AML-193 (cell line): ENCODE measurements at places on chromosomes 1 and 21.
A peak's percentile ranks its signal among the peaks of the same experiment; 100 is the strongest.

DNA sequence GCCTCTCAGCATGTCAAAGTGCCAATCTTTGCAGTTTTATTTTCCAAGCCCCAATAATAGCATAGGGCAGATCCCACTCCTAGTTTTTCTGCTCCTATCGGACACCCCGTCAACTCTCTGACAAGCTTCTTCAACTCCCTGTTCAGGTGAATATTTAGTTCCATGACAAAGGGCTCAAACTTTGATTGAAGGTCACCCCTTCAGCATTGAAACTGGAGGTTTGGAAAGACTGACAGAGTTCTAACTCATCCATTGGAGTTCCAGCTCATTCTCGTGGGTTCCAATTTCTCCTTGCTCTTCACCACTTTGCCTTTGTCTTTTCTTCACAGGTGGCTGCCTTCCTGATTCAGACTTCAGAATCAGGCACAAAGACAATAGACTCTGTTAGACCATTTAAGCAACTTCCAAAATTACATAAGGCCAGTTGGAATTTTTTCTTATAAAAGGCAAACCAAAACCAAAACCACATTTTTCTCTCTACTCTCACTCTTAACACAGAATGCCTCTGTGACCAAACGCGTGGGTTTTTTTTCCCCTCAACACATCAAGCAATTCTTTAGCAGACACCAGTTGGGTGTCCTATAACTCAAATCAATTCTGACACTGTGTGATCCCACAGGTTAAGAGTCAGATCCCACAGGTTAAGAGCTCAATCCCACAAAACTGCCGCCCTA, 169.3 kb upstream of the USP25 start:
- no peak for DNase-seq

DNA sequence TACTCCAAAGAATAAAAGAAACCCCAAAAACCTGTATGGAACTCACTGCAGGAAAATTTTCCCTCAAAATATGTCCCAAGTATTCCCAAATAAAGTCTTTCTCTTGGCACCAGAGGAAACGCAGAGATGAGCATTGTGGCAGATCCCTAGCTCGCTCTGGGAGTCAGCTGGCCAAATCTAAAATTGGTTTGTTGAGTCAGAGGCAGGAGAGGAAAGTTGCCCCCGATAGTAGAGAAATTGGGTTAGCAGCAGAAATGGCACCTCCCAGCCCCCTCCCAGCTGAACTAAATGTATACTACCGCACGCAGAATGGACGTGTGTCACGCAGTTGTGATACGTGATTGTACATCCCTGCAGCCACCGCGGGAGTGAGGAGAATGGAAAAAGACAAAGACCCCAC, 39.9 kb upstream of the TARBP1 start:
- DNase-seq = no peak

DNA sequence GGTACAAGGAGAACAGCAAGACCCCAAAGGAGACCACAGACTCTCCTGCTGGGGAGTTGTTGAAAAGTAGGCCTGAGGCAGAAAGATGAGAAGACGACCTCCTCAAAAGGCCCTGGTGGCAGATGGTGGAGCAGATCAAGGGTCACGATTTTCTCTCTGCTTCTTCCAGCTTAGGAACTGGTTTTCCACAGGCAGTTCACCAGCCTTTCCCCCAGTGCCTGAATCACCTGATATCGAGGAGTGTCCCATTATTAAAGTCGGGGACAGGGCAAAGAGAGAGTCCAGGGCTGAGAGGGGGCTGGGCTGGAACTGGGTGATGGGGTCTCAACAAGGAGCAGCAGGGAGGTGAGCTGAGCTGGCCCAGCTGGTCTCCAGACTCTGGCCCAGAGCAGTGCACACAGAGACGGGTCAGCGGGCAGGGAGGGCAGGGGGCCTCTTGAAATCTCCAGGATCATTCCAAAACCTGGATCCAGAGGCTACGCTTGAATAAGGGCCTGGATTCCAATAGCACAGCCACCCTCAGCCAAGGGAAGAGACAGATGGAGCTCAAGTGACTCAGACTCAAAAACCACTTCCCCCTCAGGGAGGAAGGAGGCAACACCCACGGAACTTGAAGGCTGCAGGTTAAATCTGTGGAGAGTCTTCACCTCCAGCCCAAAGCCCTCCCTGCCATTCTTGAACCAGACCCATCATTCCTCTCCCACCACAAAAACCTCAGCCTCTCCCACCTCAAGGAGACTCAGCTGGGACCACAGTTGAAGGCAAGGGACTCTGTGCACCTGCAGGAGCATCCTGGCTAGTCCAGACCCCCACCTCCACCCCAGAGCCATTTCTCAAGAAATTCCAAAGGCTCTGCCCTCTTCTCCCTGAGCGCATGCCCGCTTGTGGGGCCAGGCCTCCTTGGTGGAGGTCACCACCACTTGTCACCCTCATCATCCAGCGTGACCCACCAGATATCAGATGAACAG, at the start of gene S100A5:
Gene S100A5, minus strand, starts transcription at position 541 of the 968 bp plus-strand sequence. CDS start 743 bp downstream, outside the sequence.
- peak; percentile 83 for DNase-seq

GRCh38 chr1:53043271-53043670, 18.7 kb upstream of the PODN start:
- no peak for DNase-seq

DNA sequence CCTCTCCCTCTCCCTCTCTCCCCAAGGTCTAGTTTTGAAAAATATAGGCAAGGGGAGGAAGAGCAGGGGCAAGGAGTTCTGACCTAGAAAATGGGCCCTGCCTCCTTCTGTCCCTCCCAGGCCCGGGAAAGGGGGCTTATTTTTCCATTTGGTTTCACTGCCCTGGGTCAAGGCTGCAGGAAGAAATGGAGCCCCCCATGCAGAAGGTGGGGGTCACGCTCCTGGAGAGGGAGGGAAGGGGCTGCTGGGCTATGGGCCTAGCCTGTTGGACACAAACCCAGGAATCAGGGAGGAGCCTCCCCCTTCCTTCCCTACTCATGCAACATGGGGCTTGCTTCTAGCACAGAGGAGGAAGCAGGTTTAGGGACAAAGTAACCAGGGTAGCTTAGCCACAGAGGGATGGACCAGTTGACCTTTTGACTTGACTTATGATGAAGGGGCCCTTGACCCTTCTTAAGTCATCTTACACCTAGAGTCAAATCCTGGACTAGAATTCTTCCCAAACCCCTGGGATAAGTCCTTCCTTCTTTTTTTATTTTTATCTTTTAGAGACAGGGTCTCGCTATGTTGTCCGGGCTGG, 70.4 kb upstream of the SSBP3 start:
- no peak for DNase-seq

DNA sequence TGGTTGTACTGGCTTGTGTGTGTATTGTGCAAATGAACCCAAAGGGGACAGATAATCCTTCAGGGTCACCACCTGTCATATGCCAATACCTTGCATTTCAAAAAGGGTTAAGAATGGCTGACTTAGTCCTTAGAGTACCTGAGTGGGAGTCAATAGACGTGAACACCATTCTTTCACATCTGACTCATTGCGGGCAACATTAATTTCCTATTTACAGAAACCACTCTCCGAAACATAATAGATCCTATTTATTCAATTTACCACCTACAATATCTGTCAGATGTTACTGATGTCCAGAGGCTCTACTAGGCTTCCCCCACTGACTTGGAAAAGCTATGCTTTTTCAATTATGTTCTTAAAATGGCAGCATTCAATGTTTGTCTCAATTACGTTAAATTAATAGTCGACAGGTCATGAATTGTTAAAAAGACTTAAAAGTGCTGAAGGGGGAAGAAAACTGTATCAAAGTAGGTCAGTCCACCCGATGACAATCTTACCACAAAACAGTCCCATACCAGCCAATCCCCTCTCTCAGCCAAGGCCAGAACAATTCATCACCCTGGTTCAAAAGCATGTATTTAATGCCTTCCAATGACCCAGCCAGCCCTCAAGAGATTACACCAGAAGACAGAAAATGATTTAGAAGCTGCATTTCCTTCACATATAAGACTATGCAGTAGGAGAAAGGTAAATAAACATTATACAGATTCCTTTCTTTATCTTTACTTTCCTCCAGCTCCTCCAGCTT, 48.6 kb upstream of the PLA2G2C start:
- no peak for DNase-seq

DNA sequence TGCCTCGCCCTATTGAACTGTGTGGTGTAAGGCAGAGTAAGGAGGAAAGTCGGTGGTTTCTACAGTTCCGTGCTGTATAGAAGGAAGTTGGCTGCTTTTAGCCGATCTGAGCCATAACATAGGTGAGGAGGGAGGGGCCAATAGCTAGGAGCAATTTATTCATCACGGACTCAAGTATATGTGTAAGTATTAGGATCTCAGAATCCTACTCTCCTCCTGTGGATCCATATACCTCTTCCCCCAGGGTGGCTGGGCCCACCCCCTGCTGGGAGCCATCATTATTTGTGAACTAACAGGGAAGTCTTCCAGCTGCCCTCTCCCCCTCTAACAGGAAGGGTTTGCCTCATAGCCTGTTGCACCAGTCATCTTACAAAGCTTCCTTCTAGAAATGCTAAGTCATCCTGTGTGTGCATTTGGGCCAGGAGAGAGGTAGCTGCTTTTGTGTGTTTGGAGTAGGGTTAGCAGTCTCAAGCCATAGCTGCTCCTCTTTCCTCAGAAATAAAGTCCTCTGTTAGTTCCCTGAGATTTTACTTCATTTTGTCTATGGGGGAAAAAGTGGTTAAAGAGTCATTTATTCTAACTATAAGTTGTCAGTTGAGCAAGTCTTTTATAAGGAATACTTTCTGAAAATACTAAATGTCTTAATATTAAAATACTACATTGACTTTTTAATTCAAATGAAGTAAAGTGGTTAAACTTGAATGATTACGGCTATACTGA, 14.9 kb upstream of the CENPS start:
- DNase-seq = peak; percentile 97

- DNase-seq = no peak
Measured at GRCh38 chr1:23101101-23101827, 67.4 kb downstream of the LUZP1 start.

DNA sequence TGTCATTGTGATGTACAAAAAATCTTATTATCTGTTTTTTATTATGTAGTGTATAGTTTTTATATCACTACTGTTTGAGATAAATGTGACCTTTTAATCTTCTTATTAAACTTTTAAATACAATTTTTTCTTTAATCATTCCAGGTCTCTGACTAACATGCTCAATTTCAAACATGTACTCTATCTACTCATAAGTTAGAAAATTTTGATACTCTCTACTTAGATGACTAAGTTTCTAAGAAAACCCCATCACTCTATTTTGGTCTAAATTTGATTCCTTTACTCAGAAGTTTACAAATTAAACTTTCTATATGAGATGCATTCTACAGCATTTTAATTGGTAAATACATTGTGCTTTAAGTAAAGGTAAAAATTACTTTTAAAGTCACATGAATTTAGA, 544.0 kb downstream of the PTBP2 start:
- DNase-seq = no peak

GRCh38 chr1:81437213-81437612, 363.5 kb upstream of the ADGRL2 start:
- no peak for DNase-seq

DNA sequence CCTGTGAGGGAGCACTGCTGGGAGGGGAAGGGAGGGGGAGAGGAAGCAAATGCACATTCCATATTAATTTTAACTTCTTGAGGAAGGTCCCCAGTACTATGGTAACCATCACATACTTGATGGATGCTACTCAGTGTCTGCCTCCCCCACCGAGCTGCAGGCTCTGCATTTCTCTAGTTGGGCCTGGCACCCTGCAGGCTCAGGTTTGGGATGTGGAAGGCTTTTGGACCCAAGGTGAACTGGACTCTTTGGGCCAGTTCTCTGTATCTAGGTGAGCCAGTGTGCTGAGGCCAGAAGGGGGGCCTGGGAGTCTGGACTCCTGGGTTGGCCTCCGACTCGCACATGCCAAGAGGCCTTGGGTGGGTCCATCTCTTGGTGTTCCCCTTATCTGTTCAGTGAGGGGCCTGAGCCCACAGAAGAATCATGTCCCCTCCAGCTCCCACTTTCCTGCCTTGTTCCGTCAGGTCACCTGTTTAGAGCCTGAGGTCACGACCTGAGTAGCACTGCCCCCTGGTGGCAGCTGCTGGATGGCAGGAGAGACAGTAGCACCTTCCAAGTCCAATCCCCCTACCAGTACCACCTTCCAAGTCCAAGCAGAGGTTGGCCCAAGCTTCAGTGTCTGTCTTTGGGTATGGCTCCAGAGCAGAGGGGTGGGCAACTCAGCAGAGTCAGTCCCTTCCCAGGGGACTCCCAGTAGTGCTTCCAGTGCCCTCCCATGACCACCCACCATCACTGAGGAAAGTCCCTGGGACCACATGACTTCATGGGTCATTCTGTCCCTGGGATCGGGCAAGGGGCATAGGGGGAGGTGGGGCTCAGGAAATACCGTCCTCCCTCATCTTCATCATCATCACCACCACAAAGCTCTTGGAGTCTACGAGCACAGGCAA, 241.8 kb downstream of the TRABD2B start:
- DNase-seq = peak; percentile 32

DNA sequence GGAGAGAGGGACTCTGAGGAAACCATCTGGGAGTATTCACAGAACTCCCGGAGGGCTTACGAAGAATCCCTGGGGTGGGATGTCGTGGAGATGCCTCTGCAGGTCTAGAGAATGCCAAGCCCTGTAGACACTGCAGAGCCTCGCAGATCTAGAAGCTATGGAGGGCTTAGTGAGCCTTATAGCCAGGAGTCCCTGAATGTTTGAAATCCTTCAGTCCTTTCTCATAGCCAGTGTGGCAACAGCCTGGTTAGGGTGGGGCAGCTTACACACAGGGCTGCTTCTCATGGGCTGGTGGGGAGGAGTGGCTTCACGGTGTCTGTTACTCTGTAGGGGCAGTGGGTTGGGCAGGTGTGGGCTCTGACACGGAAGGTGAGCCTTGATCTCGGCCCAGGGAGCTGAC, 44.2 kb upstream of the KDM4A start:
- no peak for DNase-seq

- no peak for DNase-seq
Measured at GRCh38 chr1:5751163-5751540, 241.1 kb downstream of the NPHP4 start.

DNA sequence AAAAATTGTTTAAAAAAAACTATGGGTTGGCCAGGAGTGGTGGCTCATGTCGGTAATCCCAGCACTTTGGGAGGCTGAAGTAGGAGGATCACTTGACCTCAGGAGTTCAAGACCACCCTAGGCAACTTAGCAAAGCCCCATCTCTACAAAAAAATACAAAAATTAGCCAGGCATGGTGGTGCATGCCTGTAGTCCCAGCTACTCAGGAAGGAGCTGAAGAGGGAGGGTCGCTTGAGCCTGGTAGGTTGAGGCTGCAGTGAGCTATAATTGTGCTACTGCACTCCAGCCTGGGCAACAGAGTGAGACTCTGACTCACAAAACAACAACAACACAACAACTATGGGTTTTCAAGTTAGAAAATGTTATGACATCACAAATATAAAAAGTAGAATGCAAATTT, 16.4 kb downstream of the SLAMF7 start:
- DNase-seq = no peak

- DNase-seq = no peak
Measured at GRCh38 chr1:201649761-201650622, 111.1 kb downstream of the NAV1 start.
